ENCODE measurements at places on chromosomes 16 and 17. TPM values are rescaled to one million over a fixed set of nuclear protein-coding genes. Genes with fewer than 3 reads are reported as not detected.
A peak's percentile ranks its signal among the peaks of the same experiment; 100 is the strongest.

RETREG3 gene
- total RNA-seq: 30.4 TPM

ULK2 gene
- 8.6 TPM for total RNA-seq

MYH1 gene
- total RNA-seq: not detected

MYH8 gene
- total RNA-seq: not detected

RNF151 gene
- not detected for total RNA-seq

MMP15 gene
- total RNA-seq: 3.1 TPM

NEUROD2 gene
- not detected for total RNA-seq

TBC1D3I gene
- not detected for total RNA-seq

GUCY2D gene
- 0.06 TPM for total RNA-seq

- peak; percentile 79 for DNase-seq
Observed at GRCh38 chr16:8660841-8661301, 13.5 kb upstream of the ABAT start.

DNA sequence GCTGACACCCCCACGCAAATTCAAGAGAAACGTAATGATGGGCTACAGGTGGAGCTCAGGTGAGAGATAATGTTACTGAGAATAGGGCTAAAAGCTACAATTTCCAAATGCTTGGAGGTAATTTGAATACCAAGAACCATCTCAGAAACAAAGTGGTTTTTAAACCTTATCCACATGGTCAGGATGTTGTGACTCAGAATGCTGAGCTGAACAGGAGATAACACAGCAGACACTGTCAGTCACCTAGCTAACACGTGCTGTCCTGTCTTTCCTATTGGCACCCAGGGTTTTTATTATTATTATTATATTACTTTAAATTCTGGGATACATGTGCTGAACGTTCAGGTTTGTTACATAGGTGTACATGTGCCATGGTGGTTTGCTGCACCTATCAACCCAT lies 233.0 kb upstream of the MAF start:
- DNase-seq: no peak

DNA sequence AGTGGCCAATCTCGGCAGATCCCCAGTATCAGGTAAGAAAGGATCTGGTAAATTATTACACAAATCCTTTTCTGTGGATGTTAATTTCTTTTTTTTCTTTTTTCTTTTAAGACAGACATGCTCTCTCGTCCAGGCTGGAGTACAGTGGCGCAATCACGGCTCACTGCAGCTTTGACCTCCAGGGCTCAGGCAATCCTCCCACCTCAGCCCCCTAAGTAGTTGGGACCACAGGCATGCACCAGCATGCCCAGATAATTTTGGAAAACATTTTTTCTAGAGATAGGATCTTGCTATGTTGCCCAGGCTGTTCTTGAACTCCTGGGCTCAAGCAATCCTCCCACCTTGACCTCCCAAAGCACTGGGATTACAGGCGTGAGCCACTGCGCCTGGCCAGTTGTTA lies 54.0 kb downstream of the GAS7 start:
- DNase-seq: no peak

DNA sequence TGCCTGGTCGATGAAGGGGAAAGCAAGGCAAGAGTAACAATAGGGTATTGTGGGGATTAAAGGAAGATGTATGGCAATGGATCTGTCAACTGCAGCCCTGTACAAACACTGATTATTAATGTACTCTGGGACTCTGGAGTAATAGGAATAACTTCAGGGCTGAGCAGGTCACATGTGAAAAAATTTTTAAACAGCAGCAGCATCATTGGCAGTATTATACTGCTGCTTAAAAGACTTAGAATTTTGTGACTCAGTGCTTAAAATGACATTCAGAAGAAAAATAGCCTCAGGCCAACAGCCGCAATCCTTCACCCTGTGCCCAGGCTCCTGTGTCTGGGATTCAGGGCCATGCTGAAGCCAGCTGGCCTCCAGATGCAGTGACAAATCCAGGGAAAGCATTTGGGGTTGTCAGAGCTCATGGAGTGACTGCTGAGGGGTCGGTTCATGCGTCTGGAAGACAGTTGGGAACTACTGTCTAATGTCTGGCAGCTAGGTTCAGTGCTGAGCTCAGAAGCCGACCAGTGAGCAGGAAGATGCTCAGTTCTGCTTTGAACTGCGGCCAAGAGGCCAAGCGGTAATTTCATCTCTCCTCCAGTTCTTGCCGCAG lies 22.2 kb downstream of the TEX2 start:
- peak; percentile 87 for DNase-seq

DNA sequence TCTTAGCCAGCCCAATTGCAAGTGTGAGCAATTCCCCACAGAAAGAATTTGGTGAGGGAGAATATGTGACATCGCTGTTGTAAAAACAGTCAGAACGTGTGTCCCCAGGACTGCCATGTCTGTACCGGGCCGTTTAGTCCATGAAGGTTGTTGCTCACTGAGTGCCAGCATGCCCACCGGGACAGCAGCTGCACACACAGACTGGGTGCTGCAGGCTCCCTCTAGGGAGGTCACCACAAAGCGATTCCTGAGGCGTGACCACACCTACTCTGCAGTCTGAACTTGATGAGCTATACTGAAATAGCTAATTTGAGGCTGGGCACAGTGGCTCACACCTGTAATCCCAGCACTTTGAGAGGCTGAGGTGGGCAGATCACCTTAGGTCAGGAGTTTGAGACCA lies 44.1 kb upstream of the ADORA2B start:
- DNase-seq: no peak

- no peak for DNase-seq
Observed at GRCh38 chr17:48412841-48413240, 17.2 kb downstream of the SKAP1 start.

DNA sequence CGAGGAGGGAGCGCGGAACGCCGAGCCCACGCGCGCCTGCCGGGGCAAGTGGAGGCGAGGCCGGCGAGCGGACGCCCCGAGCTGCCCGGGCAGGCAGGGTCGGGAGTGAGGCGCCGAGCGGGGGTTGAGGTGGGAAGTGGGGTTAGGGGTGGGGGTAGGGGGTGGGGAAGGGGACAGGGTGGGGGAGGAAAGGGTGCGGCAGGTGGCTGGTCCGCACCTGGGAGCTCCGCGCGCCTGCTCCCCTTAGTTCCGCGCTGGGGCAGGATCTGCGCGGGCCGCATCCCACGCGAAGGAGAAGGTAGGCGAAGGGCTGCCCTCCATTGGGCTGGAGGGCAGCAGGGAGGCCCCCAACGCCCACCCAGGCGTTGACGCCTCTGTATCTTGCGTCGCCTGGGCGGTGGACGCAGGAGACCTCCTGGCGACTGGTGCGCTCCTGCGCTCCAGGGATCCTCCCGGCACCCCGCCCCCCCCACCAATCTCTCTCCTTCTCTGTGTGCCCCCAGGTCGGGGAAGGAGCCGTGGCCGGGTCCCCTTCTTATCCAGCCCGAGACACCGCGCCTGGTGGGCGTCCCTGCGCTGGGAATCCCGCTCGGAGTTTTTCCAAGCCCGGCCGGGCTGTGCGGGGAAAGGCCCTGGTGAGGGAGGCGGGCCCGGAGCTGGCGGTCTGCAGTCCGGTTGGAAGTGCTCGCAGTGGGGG lies 51.3 kb upstream of the AMZ2 start:
- DNase-seq: no peak

GRCh38 chr16:31081428-31082351 lies 7.1 kb downstream of the PRSS53 start:
- peak; percentile 40 for DNase-seq

- no peak for DNase-seq
Observed at GRCh38 chr16:20291208-20292206, 35.8 kb downstream of the GP2 start.

DNA sequence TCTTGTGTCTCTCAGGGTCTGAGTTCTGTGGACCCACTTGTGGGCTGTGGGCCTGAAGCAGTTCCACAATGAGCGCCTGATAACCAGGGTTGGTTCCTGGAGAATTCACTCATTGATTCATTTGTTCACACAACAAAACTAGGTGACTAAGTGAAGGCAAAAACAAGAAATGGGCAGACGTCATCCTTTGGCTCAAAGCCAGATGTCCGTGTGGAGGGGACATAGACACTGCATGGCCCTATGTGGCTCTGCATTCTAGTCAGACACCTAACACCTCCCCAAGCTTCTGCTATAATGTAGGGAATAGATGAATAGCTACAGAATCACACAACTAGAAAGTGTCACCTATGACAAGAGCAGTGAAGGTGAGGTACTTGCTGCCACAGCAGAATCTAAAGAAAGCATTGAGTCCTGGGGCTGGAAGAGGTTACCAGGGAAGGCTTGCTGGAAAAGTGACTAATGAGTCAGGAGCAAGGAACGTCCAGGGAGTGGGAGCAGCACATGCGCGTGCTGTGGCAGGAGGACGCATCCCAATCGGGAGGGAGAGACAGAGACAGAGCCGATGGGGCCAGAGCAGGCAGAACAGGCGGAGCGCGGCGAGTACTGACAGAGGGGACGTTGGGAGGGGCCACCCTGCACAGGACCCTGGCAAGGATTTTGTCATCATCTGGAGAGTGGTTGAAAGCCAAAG lies 58.9 kb downstream of the CES1 start:
- no peak for DNase-seq

- DNase-seq: no peak
Observed at GRCh38 chr16:65950211-65950610, 416.3 kb upstream of the CDH5 start.

DNA sequence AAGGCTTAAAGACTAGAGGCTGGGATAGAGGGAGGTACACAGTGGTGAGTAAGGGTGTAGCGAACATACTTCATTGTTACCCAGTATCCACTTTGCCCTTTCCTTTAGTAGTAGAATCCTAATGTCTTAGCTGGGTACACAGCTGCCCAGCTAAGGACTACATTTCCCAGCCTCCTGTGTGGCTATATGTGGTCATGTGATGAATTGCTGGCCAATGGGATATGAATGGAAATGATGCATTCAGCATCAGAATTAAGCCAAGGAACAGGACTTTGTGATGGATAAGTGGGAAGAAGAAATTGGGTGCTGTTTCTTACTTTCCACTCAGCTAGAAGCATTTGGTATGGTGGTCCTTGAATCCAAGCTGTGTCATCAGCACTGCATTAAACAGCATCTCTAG lies 55.9 kb downstream of the FOXL1 start:
- no peak for DNase-seq

DNA sequence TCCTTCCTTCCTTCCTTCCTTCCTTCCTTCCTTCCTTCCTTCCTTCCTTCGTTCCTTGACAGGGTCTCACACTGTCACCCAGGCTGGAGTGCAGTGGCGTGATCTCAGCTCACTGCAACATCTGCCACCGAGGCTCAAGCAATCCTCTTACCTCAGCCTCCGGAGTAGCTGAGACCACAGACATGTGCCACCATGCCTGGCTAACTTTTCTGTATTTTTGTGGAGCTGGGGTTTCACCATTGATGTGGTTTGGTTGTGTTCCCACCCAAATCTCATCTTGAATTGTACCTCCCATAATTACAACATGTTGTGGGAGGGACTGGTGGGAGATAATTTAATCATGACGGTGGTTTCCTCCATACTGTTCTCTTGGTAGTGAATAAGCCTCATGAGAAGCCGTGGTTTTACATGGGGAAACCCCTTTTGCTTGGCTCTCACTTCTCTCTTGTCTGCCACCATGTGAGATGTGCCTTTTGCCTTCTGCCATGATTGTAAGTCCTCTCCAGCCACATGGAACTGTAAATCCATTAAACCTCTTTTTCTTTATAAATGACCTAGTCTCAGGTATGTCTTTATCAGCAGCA lies 90.3 kb upstream of the MPHOSPH6 start:
- no peak for DNase-seq

DNA sequence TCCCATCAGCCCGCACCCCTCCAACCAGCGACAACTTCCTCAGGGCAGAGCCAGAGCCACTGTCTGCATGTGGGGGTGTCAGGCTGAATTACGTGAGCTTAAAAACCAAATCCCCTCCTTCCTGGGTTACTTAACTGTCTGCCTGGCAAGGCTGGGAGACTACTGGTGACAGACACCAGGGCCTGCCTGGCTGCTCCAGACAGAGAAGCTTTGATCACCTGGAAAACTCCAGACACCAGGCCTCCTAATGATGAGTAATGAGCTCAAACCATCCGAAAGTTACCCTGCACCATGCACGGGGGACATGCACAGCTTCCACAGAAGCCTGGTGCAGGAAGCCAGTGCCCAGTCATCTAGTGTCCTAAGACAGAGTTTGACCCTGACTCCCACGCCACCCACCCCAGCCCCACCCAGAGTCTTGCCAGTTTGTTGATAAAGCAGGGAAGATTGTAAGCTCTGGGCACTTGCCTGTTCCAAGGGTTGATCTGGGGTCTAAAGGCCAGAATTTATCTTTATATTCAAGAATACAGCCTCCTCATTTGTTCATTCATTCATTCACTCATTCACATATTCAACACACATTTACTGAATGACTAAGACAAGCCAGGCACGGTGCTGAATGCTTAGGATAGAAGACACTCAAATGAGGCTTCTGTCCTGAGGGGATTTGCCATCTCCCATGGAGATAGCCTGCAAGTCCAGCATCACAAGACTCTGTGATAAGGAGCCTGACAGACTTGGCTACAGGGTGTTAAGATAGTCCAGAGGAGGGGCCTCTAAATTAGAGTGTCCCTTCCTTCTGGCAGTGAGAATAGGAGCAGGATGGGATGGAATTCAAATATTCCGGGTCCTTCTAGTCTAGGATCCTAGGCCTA lies 7.2 kb upstream of the CCDC182 start:
- no peak for DNase-seq

All from G401 (cell line).